Heart left ventricle (tissue), 16 donors: ENCODE measurements at places on chromosomes 1 and 21.

DNA sequence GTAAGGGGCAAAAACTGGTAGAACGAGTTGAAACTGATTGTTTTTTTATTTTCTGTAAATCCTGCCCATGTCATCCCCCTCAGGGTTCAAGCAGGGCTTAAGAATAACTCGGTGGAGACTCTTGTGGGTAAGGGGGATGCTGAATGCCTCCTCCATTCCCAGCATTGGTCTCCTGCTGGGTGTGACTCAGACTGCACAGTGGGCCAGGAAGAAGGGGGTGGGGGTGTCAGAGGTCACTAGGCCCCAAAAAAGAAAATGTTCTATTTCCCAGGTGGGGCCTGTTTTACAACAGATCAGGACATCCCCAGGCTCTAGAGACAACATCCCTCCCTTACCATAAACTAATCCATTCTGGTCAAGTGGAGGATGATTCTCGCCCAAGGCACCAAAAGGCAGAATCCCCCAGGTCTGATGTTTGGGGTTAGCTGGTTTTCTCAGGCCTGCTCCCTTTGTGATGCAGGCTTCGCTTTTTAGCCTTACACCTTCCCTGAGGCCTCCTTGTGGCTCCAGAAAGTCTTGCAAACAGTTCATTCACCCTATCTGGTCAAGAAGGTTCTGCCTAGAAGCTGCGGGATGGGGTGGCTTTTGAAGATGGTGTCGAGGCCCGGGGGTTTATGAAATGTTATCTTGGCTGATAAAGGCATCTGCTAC lies 10.7 kb upstream of the GRHL3 start:
- no peak overlapping the region for H3K27ac ChIP-seq
- no peaks in the 10 kb centered on the region for H3K36me3 ChIP-seq
- H3K4me1 ChIP-seq = no peaks in the 10 kb centered on the region
- no peak for DNase-seq
- peaks cover 15% of the 10 kb centered on the region for H3K27me3 ChIP-seq
- H3K4me3 ChIP-seq = no peak overlapping the region

GRCh38 chr1:13792419-13792818 lies 92.4 kb downstream of the PRDM2 start:
- DNase-seq = no peak
- peak overlapping the region; percentile 19 for H3K27ac ChIP-seq
- H3K4me3 ChIP-seq = no peak overlapping the region
- peaks cover 26% of the 10 kb centered on the region for H3K36me3 ChIP-seq

- no peak overlapping the region for H3K4me3 ChIP-seq
- no peaks in the 10 kb centered on the region for H3K27me3 ChIP-seq
- H3K4me1 ChIP-seq = peaks cover 63% of the 10 kb centered on the region
- H3K36me3 ChIP-seq = no peaks in the 10 kb centered on the region
These were observed 2.6 kb upstream of the SH3BGRL3 start for GRCh38 chr1:26277261-26277661.

- no peaks in the 10 kb centered on the region for H3K27me3 ChIP-seq
- DNase-seq = peak; percentile 74
- H3K4me3 ChIP-seq = no peak overlapping the region
- H3K4me1 ChIP-seq = no peaks in the 10 kb centered on the region
- H3K36me3 ChIP-seq = no peaks in the 10 kb centered on the region
These were observed 14.3 kb downstream of the GPR137B start for GRCh38 chr1:236156512-236157208.

GRCh38 chr1:71049951-71050598 lies 2.5 kb upstream of the PTGER3 start:
- H3K4me3 ChIP-seq = no peak overlapping the region
- H3K27ac ChIP-seq = no peak overlapping the region
- no peak for DNase-seq
- H3K36me3 ChIP-seq = no peaks in the 10 kb centered on the region
- peaks cover 49% of the 10 kb centered on the region for H3K27me3 ChIP-seq

GRCh38 chr1:202238914-202239313 lies 45.3 kb downstream of the LGR6 start:
- no peaks in the 10 kb centered on the region for H3K27me3 ChIP-seq
- no peak for DNase-seq
- H3K4me3 ChIP-seq = no peak overlapping the region
- no peaks in the 10 kb centered on the region for H3K4me1 ChIP-seq

GRCh38 chr1:44294588-44295007 lies 60.5 kb downstream of the ERI3 start:
- peaks cover 40% of the 10 kb centered on the region for H3K36me3 ChIP-seq
- no peak overlapping the region for H3K27ac ChIP-seq
- peak; percentile 44 for DNase-seq
- H3K4me3 ChIP-seq = no peak overlapping the region
- no peaks in the 10 kb centered on the region for H3K27me3 ChIP-seq
- H3K4me1 ChIP-seq = peaks cover 7% of the 10 kb centered on the region

DNA sequence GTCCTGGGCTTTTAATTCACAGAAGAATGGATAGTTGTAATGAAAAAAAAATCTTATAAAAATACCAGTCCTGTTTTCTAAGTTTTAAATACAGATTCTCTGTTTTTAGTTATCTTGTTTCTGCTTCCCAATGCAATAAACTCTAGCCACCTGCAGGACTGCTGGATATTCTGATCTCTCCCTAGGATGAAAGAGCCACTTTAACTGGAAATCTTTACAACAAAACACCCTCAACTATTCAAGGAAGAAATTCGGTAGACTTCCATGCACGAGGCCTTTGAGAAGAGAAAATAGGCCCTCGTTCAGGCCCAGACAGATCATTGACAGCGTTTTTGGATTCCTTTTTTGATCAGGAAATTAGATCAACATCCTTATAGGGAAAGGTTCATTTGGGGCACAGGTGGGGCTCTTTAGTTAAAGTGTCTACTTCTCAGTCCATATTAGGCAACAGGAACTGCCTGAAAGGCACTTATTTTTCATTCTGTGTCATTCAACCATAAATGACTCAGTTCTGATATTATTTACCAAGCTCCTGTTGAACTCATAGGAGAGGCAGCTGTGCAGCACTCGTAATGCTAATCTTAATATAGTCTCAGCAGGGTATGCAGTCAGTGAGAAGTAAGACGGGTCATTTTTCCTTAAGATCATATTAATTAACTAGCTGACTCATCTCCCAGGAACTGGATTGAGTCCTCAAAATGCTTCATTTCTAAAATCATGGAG lies 71.1 kb upstream of the ERRFI1 start:
- peaks cover 7% of the 10 kb centered on the region for H3K4me1 ChIP-seq
- no peak overlapping the region for H3K4me3 ChIP-seq
- no peak for DNase-seq
- no peaks in the 10 kb centered on the region for H3K27me3 ChIP-seq
- H3K27ac ChIP-seq = peak overlapping the region; percentile 84
- H3K36me3 ChIP-seq = no peaks in the 10 kb centered on the region

- no peak overlapping the region for H3K4me3 ChIP-seq
- no peak for DNase-seq
- H3K27me3 ChIP-seq = no peaks in the 10 kb centered on the region
- no peaks in the 10 kb centered on the region for H3K36me3 ChIP-seq
- peaks cover 7% of the 10 kb centered on the region for H3K4me1 ChIP-seq
These were observed 4.5 kb upstream of the SCMH1 start for GRCh38 chr1:41246568-41246967.

- no peaks in the 10 kb centered on the region for H3K36me3 ChIP-seq
- H3K4me1 ChIP-seq = no peaks in the 10 kb centered on the region
- no peak overlapping the region for H3K27ac ChIP-seq
- no peaks in the 10 kb centered on the region for H3K27me3 ChIP-seq
These were observed 35.8 kb downstream of the GREM2 start for GRCh38 chr1:240575981-240576662.

- no peak for DNase-seq
- H3K27ac ChIP-seq = no peak overlapping the region
- H3K27me3 ChIP-seq = peaks cover 22% of the 10 kb centered on the region
- no peaks in the 10 kb centered on the region for H3K36me3 ChIP-seq
- peaks cover 4% of the 10 kb centered on the region for H3K4me1 ChIP-seq
These were observed 4.8 kb upstream of the KCNJ6 start for GRCh38 chr21:37921091-37921490.

GRCh38 chr1:24683713-24684162 lies 40.6 kb downstream of the SRRM1 start:
- H3K4me3 ChIP-seq = no peak overlapping the region
- H3K27me3 ChIP-seq = no peaks in the 10 kb centered on the region
- DNase-seq = no peak
- H3K4me1 ChIP-seq = peaks cover 1% of the 10 kb centered on the region

DNA sequence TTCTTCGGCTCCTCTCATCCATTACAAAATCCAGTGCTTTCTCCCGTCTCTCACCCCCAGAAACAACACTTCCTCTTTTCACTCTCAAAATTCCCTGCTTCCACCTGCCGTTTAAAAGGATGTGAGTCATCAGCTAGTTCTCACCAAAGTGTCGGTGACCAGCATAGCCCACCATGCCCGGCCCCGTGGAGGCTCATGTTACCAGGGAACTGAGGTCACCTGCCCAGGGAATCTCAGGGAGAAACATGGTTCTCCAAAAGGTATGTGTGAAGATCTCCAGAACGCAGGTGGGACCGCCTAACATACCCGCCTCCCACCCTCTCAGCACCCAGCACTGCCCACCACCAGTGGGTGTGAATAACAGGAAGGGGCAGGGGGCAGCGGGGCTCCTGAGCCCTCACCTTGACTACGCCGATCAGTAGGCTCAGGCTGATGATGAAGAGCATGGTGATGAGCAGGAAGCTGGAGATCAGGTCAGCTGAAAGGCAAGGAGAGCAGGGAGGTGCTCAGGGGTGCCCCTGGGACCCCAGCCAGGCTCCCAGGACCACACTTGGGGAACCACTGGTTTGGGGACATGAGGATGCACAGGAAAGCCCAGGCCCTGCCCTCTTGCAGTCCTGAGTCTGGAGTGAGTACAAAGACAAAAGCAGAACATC lies 16.2 kb downstream of the LAPTM5 start:
- H3K36me3 ChIP-seq = no peaks in the 10 kb centered on the region
- no peaks in the 10 kb centered on the region for H3K4me1 ChIP-seq
- H3K27me3 ChIP-seq = no peaks in the 10 kb centered on the region
- no peak for DNase-seq
- no peak overlapping the region for H3K4me3 ChIP-seq

DNA sequence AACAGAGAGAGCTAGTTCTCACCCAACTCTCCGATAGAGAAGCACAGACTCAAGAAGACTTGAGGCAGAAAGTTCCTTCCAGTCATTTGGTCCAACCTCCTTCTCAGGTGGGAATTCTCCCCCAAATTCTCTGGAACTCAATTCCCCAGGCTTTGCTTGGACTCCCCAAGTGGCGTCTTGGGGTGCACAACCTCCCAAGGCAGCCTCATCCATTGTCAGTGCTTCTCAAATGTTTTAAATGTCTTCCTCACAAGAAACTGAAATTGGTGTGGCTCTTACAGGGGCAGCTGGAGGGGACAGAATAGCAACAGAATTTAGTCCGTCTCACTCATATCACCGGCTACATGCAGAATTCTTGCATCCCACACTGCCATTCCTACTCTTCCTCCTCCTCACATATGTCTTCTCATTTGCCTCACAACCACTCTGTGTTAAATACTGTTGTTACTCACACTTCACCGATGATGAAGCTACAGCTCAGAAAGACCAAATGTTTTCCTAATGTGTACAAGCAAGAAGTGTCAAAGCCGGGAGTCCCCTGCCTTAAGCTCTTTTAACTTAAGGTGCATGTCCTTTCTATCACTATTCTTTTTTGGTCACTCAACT lies 33.4 kb upstream of the CD84 start:
- H3K27me3 ChIP-seq = no peaks in the 10 kb centered on the region
- no peak for DNase-seq
- H3K27ac ChIP-seq = no peak overlapping the region

DNA sequence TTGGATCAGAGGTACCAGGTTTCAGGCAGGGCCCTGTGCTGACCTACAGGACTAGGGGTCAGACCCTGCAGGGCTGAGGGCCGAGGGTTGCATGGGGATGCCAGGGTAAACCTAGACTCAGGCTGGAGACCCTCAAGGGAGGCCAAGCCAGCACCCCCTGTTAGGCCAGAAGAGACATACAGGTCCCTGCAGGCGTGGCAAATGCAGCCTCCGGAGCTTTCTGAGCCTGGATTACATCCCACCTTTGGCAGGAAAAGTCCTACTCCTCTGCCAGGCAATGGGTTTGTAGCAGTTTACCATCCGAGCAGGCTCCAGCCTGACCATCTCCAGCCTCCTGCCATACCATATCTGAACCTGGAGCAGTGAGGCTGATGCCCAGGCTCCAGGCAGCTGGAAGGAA lies 425.3 kb downstream of the NPHP4 start:
- no peaks in the 10 kb centered on the region for H3K36me3 ChIP-seq
- H3K4me3 ChIP-seq = no peak overlapping the region
- no peaks in the 10 kb centered on the region for H3K4me1 ChIP-seq
- DNase-seq = no peak

DNA sequence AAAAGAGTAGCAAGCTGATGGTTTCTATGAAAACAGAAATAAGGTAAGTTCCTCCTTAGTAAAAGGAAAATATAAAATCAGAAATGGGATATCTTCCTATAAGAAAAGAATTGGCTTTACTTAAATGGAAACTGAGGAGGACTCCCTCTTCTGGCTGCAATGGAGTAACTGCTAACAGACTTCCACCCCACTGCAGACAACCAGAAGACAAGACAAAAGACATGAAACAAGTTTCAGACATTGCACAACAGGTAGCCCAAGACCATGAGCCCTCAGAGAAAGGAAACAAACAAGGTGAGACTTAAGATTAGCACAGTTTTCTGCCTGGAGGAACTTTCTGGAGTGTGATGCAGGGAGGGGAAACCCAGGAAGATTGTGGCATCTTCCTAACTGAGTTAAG lies 17.0 kb upstream of the OLFML2B start:
- no peaks in the 10 kb centered on the region for H3K4me1 ChIP-seq
- H3K36me3 ChIP-seq = no peaks in the 10 kb centered on the region
- peaks cover 5% of the 10 kb centered on the region for H3K27me3 ChIP-seq
- H3K27ac ChIP-seq = no peak overlapping the region

DNA sequence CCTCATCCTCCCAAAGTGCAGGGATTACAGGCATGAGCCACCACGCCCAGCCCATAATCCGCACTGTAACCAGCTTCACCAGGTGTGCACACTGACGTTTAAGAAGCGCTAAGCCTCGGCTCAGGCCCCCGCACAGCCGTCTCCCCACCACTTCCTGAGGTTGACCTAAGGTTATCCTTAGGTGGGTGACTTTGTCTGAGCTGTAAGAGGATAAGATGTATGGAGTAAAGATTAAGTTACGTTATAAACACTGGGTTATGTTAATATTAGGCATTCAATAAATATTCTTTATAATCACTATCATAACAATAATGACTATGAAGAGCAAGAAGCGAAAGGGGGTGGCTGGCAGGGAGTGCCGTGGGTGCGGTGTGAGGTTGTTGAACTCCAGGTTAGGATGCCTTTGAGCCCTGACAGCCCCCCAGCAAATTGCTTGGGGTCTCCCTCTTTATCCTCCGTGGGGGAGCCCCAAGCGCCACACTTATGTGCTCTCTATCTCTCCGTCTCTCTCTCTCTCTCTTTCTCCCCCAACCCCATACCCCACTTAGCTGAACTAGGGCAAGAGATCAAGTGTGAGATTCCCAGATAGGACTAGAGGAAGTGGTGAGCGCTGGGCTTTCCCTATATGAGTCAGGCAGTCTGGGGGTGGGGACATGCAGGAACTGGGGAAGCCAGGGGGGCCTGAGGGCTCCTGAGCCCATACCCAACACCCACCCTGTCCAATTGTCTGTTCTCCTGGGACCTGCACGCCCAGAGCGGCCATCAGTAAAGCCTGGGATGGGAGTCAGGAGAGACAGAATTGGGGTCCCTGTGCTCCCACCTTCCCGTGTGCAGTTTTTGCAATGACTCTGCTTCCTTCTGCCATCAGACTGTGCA lies 7.6 kb downstream of the EFHD2 start:
- no peaks in the 10 kb centered on the region for H3K36me3 ChIP-seq
- peaks cover 36% of the 10 kb centered on the region for H3K4me1 ChIP-seq
- peak; percentile 50 for DNase-seq
- no peak overlapping the region for H3K4me3 ChIP-seq
- H3K27me3 ChIP-seq = no peaks in the 10 kb centered on the region
